ENCODE measurements at places on chromosomes 1 and 21. TPM values are rescaled to one million over a fixed set of nuclear protein-coding genes. Genes with fewer than 3 reads are reported as not detected.
A peak's percentile ranks its signal among the peaks of the same experiment; 100 is the strongest.

The RHCE gene
- total RNA-seq = not detected

The TNFAIP8L2 gene
- 7.6 TPM for total RNA-seq

- H3K4me1 ChIP-seq = peaks cover 24% of the 10 kb centered on the region
- no peaks in the 10 kb centered on the region for H3K27me3 ChIP-seq
- no peaks in the 10 kb centered on the region for H3K36me3 ChIP-seq
Observed at GRCh38 chr21:16535626-16536025, 805.8 kb downstream of the USP25 start.

- no peaks in the 10 kb centered on the region for H3K4me1 ChIP-seq
- DNase-seq = no peak
- no peaks in the 10 kb centered on the region for H3K36me3 ChIP-seq
Observed at GRCh38 chr1:33162141-33162540, 19.7 kb downstream of the TRIM62 start.

GRCh38 chr21:46413365-46413696, 45.4 kb upstream of the DIP2A start:
- no peaks in the 10 kb centered on the region for H3K27me3 ChIP-seq
- no peak overlapping the region for H3K4me3 ChIP-seq
- no peak overlapping the region for H3K27ac ChIP-seq

DNA sequence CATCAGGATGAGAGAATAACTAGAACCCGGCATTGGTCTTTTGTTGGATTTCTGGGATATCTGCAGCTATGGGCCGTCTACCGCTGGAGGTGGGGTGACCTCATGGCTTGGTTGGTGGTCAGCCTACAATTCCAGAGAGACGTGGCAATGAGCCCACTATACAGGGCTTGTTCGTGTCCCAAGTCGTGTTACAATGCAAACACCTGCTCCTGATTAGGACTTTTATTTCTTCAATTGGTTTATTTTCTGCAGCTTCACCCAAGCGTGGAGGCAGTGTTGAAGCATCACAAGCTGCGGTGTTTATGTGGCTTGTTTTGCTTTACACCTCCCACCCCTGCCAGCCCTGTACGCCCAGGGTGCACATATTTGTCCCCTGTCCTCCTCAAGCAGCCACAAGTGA, 211.7 kb upstream of the TMEM51 start:
- H3K36me3 ChIP-seq = no peaks in the 10 kb centered on the region
- H3K27me3 ChIP-seq = no peaks in the 10 kb centered on the region
- H3K4me1 ChIP-seq = peaks cover 66% of the 10 kb centered on the region
- no peak overlapping the region for H3K4me3 ChIP-seq
- no peak for DNase-seq

GRCh38 chr1:53260631-53261247, 22.4 kb upstream of the MAGOH start:
- DNase-seq = no peak
- no peak overlapping the region for H3K4me3 ChIP-seq

GRCh38 chr21:36626791-36627190, 72.1 kb upstream of the SIM2 start:
- H3K4me1 ChIP-seq = no peaks in the 10 kb centered on the region
- H3K4me3 ChIP-seq = no peak overlapping the region
- H3K27ac ChIP-seq = no peak overlapping the region
- no peaks in the 10 kb centered on the region for H3K27me3 ChIP-seq
- no peaks in the 10 kb centered on the region for H3K36me3 ChIP-seq
- DNase-seq = no peak

The VAV3 gene
- total RNA-seq = 67.5 TPM

DNA sequence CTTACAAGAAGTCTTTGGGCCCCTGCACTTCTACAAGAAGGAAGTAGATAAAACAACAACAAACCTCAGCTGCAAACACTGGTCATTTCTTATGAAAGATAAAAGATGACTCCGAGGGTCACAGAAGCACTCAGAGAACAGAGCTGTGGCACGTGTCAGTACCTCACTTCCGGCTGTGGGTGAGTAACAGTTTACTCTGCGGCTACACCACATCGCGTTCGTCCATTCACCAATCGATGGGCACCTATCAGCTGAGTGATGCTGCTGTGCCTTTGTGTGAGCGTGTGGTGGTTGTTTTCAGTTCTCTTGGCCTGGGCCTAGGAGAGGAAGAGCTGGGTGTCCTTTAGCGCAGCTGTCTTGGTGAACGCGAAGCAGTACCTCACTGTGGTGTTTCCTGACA, 49.9 kb downstream of the COL6A1 start:
- H3K27me3 ChIP-seq = no peaks in the 10 kb centered on the region
- H3K36me3 ChIP-seq = no peaks in the 10 kb centered on the region
- H3K27ac ChIP-seq = no peak overlapping the region

The CCDC185 gene
- not detected for total RNA-seq

- no peaks in the 10 kb centered on the region for H3K36me3 ChIP-seq
- no peak overlapping the region for H3K4me3 ChIP-seq
- no peaks in the 10 kb centered on the region for H3K4me1 ChIP-seq
- H3K27ac ChIP-seq = no peak overlapping the region
Observed at GRCh38 chr1:245409341-245410195, 254.8 kb downstream of the KIF26B start.

DNA sequence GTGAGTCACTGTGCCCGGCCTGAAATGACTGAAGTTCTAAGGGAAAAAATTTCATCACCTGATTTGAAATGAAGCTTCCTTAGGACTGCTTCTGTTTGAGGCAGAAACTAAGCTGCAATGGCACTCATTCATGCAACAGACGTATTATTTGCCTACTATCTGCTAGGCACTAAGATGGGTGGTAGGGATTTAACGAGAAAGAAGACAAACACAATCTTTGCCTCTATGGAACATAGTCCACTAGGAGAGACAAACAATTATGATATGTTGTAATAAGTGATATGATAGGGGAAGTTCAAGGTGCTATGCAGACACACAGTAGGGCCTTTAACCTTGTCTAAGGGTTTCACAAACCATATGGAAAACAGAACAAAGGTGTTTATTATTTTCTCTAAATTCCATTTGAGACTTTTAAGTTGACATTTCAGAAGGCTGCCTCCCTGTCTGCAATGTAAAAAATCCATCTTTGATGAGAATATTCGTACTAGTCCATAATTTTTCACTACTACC, 11.3 kb downstream of the LIX1L start:
- no peaks in the 10 kb centered on the region for H3K27me3 ChIP-seq
- H3K4me3 ChIP-seq = no peak overlapping the region
- peaks cover 32% of the 10 kb centered on the region for H3K4me1 ChIP-seq
- no peak for DNase-seq
- H3K27ac ChIP-seq = no peak overlapping the region

DNA sequence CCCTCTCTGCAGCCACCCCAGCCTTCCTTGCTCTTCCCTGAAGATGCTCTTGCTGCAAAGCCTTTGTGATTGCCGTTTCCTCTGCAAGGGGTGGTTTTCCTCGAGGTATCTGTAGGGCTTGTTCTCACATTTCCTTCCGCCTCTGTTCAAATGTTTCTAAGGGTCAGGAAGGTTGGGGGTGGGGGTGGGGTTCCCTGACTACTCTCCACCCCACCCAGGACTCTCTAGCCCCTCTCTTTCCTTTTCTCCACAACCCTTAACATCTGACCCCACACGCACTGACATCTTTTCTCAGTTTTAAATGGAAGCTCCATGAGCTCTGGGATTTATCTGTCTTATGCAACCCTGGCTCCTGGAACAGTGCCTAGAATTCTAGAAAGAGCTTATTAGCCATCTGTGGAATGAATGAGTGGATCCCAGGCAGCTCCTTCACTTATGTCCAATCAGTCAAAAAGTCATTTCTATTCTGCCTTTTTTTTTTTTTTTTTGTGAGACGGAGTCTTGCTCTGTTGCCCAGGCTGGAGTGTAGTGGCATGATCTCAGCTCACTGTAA, 27.3 kb upstream of the ZNF362 start:
- H3K27ac ChIP-seq = no peak overlapping the region
- DNase-seq = no peak
- peaks cover 5% of the 10 kb centered on the region for H3K4me1 ChIP-seq
- H3K4me3 ChIP-seq = no peak overlapping the region
- H3K27me3 ChIP-seq = no peaks in the 10 kb centered on the region

The SYCP1 gene
- total RNA-seq = not detected

- H3K4me1 ChIP-seq = peaks cover 20% of the 10 kb centered on the region
- DNase-seq = no peak
- peak overlapping the region; percentile 60 for H3K4me3 ChIP-seq
- no peaks in the 10 kb centered on the region for H3K36me3 ChIP-seq
Observed at GRCh38 chr1:89842567-89843272, 21.9 kb downstream of the LRRC8D start.

DNA sequence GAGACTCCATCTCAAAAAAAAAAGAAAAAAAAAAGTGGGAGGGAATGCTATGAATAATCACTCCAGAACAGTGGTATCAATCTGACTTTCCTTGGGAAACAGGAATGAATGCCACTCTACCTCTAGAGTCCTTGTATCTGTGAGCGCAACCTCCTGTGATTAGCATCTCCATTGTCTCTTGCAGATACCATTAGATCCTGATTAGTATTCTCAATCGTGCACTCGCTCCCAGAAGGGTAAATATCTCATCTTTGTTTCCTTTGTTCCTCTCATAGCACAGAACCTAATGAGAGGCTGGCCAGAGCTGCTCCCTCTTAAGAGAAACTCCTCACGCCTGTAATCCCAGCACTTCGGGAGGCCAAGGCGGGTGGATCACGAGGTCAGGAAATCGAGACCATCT, 184.4 kb upstream of the KCNK2 start:
- DNase-seq = no peak
- H3K27ac ChIP-seq = no peak overlapping the region
- H3K27me3 ChIP-seq = no peaks in the 10 kb centered on the region
- no peak overlapping the region for H3K4me3 ChIP-seq
- H3K36me3 ChIP-seq = no peaks in the 10 kb centered on the region
- H3K4me1 ChIP-seq = no peaks in the 10 kb centered on the region

DNA sequence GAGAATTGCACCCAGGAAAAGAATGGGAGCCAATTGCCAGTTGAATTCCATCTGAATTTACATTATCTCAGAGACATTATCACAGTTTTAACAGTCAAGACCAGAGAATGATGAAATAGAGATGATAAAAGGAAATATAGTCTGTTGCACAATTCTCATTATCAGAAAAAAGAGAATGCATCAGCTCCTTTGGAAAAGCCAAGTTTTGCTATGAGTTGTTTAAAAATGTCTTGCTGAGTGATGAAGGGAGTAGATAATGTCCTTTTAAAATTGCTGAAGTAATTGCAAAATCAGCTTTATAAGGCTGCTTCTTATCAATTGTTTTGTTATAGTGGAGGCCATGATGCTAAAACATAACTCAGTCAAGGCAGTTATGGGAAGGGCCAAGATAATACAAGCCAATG, 37.9 kb upstream of the EEIG2 start:
- DNase-seq = no peak
- H3K36me3 ChIP-seq = no peaks in the 10 kb centered on the region
- no peak overlapping the region for H3K4me3 ChIP-seq

- H3K4me1 ChIP-seq = no peaks in the 10 kb centered on the region
- H3K4me3 ChIP-seq = no peak overlapping the region
- no peaks in the 10 kb centered on the region for H3K27me3 ChIP-seq
- no peak for DNase-seq
Observed at GRCh38 chr1:248786156-248786555, 30.6 kb upstream of the LYPD8 start.

- no peak overlapping the region for H3K4me3 ChIP-seq
- H3K36me3 ChIP-seq = no peaks in the 10 kb centered on the region
- DNase-seq = no peak
- no peaks in the 10 kb centered on the region for H3K27me3 ChIP-seq
- peaks cover 6% of the 10 kb centered on the region for H3K4me1 ChIP-seq
Observed at GRCh38 chr1:235054936-235055335, 73.7 kb downstream of the TOMM20 start.
